CD14-positive monocyte (primary cell): ENCODE measurements at places on chromosomes 4 and X. TPM values are rescaled to one million over a fixed set of nuclear protein-coding genes. Genes with fewer than 3 reads are reported as not detected.

The RAI2 gene
- not detected for polyA plus RNA-seq

DNA sequence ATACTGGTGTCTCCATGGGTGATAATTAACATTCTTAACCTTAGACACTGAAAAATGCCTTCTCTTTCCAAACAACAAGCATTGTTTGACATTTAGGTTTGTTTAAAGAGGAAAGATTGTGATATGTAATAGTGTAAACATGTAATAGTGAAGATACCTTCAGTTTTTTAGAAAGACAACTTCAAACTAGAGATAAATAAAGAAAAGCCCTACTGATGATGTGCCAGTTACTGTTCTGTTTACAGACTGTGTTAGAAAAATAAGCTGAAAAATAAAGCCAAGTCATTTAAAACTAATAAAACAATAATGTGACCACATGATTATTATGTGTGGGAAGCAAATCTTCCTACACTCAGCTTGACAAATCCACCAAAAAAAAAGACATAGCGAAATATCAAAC is 2035.3 kb upstream of the TENM3 start:
- no peak for DNase-seq

DNA sequence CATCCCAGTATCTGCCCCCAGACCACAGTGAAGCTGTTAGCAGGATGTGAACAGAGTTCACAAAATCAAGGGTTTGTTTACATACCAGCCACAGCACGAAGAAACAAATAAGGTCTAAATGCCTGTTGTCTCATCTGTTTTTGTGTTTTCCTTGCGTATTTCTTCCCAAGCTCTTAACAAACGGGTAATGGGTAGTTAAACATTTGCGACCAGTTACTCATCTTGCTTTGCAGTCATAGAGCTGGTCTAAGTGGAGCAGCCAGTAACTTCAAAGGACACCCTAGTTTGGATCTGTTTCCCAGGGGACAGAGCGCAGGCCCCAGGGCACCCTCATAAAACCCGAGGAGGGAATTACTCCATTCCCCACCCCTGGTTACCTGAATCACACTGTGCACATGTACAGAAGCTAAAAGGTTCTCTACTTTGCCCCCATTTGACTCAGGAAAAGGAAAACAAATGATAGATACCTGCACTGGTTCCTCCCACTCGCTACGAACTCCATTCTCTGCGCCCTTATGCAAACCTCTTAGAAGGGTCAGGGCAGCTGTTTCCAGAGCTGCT is 68.8 kb downstream of the MAML3 start:
- DNase-seq = no peak

The TLR1 gene
- polyA plus RNA-seq = 23.2 and 49.8 TPM in 2 replicates
